ENCODE measurements at places on chromosomes 7 and 10.

GRCh38 chr7:126720232-126720631, 532.5 kb downstream of the GRM8 start:
- DNase-seq: no peak

DNA sequence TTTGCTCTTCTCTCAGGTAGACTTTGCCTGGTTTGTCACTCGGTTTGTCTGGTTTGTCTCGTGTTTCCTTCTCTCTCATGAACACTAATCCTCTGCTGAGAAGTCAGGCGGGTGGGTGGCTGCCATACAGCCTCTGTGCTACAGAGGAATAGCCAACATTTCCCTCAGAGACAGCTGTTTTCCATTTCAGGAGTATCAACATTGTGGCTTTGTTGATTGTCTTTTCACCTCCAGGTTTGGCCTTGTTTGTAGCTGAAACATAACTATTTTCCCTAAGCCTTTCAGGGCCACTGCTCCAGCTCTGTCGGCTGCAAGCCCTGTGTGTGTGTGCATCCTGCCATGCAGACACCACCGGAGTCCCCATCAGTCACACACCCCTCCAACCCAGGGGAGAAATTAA, 122.8 kb downstream of the BAMBI start:
- DNase-seq: no peak

GRCh38 chr7:8436965-8437364, 3.6 kb downstream of the NXPH1 start:
- DNase-seq: no peak

GRCh38 chr10:125155101-125155500, 5.3 kb downstream of the CTBP2 start:
- DNase-seq: no peak

DNA sequence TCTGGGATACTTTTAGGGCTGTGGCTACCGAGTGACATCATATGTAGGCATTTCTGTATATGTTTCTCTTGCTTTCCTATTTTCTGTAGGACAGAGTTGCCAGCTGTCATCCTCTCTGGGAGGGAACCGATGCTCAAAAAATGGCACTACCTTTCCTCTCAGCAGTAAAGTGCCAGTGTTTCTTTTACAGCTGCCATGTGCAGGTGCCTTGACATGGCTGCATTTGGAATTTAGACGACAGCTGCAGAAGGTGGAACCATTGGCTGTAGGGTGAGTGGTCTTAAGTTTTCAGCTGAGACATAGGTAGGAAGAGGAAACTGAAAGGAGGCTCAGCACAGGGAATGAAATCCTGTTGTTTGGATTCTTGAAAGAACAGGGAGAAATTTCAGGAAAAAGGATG, 20.2 kb upstream of the RPA3 start:
- DNase-seq: no peak

GRCh38 chr10:96417441-96417840, 58.6 kb upstream of the OPALIN start:
- no peak for DNase-seq

DNA sequence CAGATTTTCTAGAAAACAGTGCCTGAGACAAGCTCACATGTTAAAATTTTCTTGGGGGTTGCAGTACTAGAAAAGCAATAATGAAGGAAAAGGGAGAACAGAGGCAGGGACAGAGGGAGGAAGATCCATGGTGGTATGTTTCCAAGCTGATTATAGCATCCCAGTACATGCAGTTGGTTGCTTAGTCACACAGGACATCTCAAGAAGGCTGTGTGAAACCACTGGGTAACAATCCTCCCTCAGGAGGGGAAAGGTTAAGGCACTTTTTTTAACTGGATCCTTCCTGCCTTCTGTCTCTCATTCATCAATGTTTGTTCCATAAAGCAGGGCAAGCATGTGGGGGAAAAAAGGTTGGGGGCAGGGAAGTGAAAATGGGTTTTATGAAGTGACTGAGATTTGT, 6.1 kb upstream of the IMMP2L start:
- DNase-seq: no peak

DNA sequence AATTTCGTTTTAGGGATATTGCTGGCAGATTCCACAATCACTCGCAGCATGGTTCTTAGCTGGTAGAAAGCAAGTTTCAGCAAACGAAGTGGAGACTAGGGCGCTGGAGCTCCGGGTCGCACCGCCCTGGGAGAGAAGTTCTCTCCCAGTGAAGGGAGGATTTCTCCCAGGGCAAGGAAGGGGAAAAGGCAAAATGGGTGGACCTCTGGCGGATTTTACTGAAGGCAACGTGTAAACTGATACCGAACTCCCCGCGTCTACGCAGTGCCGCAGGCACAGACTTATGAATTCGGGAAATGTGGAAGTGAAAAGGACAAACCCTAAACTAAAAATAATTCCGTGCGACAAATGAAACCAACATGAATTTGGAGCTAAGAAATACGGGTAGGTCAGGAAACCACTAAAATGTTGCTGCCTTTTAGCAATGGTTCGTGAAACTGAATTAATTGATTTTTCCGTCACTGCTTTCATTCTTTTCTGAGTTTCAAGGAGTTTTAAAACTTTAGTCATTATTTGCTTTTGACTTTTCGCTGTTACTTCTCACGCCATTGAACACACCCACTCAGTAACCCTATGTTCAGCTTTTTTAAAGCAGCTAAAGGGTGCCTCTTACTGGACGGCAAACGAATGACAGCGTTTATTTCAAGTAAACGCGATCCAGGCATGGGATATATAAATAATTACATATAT, at the start of gene MYOF:
Gene MYOF (minus strand): TSS at position 190 of the 690 bp plus-strand sequence. CDS start 140 bp downstream, at position 50.
- no peak for DNase-seq

DNA sequence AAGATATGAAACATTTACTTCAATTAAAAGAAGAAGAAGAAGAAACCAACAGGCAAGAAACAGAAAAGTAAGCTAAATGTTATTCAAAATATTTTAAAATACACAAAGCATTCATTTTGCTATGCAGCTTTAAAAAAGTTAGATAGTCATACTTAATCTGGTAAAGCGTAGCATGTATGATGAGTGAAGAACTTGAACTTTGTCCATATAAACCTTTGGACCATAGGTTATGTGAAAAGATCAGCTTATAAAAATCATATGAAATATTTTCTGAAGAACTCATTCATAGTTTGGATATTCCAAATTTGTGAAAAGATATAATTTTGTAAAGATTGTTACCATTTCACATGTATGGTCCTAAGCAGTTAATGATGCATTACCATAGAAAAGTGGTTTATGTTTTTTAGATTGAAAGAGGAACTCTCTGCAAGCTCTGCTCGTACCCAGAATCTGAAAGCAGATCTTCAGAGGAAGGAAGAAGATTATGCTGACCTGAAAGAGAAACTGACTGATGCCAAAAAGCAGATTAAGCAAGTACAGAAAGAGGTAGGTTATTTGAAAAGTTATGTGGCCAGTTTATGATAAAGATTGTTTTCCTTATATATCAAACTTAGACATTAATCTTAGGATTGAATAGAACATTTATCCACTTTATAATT, 37.3 kb downstream of the KIF20B start:
- no peak for DNase-seq

DNA sequence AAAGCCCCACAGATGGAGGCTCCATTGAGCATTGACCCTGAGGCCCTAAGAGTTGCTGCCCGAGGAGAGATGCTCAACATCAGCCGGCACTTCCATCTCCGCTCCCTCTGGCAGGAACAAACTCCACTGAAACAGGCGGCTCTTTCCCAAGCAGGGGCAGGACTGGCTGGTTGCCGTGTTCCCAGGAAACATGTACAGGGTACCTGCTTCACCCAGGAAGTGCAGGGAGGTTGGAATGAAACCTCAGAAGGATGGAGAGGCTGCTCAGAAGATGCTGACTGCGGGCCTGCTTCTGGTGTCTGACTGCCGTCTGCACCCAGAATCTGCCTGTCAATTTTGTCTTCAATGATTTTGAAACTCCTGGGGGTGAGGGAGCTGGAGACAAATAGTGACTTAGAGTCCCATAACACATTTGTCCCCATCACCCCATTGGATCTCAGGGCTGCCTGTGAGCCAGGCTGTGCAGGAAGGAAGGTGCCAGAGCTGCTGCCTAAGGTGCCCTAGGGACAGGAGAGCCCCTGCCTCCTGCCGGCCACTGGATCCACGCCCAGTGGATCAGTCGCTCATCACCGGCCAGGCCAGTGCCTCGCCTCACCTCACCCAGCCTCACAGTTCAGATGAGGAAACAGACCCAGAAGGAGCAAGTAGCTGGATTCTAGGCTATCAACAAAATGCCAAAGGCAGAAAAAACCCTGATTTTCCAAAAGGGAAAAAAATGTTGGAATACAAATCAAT, 237.3 kb downstream of the PTPRN2 start:
- no peak for DNase-seq

DNA sequence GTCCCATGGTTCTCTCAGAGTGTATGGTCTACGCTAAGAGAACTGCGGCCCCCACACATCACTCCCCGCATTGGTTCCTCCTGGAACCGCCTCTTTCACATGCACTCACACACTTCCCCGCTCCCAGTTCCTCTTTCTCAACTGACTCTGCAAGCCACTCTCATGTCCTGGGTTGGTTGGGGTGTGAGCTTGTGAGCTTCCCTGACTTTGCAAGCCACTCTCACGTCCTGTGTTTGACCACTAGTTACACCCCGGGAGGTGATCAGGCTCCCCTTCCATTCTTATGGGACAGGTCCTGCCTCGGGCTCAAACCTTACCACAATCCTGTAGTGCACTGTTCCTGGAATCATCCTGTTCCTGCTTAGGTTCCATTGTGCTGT, 105.0 kb downstream of the TRIM24 start:
- DNase-seq: no peak

DNA sequence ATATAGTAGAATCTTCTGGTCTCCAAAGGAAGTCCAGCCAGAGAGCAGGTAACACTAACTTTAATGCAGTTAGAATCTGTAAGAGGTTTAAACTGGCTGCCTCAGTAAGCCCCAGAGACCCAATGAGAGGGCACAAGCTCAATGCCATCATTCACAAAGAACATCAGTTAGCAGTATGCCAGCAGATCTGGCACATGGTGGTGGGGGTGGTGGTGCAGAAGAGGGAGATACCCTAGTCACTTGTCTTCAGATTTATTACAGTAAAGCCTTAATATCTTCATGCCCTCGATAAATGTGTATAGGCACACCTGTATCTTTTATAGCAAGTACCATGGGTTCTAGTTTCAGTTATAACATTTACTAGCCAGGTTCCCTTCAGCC, 86.2 kb downstream of the SORBS1 start:
- no peak for DNase-seq

GRCh38 chr10:114353383-114353782, 50.9 kb downstream of the AFAP1L2 start:
- no peak for DNase-seq

DNA sequence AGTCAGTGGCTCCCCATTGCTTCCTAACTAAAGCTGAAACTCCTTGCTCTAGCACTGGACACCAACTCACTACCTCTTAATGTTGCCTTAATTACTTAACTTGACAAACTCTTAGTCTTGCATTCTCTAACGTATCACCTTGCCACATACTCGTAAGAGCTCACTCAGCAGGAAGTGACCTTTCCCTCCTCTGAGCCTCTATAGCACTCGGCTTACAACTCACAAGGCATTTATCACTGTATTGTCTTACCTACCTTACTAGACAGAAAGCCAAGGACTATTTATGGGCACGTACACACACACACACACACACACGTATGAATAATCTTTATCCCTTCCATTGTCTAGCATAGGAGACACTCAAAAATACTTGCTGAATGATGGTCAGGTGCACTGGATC, 21.2 kb downstream of the CEP41 start:
- no peak for DNase-seq

DNA sequence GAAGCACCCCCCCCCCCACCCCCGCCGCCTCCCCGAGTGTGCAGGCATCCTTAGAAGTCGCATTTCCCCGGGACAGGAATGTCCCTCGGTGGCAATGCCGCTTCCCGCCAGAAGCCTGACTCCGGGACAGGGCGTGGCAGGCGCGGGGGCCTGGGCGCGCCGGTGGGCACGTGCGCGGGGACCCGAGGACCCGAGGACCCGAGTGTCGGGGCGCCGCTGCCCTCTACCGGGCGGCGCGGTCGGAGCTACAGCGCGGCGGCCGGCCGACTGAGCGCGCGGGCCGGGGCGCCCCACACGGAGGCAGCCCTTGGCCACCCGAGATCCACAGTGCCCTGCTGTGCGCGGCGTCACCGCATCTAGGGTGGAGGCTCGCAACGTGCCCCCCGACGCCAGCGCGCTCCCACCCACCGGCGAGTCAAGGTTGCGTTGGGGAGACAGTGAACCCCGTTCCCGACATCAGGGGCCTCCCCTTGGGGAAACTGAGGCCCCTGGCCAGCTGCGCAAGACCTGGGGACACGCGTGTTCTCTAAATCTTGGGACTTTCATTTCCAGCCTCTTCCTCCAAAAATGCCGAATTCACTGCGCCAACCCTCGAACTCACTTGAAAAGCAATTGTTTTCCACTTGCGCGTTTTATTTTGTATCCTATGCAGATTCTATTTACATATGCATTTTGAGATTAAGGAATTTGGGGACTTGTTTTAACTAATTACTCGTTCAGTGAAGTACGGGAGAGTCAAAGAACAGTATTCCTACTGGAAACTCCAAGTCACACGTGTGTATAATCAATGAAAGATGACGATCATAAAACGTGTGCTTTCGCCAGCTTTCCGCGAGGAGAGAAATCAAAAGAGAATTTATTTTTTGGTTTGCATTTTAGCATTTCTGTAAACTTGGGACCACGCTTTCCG, 3.1 kb upstream of the CUX1 start:
- DNase-seq: peak; percentile 41

DNA sequence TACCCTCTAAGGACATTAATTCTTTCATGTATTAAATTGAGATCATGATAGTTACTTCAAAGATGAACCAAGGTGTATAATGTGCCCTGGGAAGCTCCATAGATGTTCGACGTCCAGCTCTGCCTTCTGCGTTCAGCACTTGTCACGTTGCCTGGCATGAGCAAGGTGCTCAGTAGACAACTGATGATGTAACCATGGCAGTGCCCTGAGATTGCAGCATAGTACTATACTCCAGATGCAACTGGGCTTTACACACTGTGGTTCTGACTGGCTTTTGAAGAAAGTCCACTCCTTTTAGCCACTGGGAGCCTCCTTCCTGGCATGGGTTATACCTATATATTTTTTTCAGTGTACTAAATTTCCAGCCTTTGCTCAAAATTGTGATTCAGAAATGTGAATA, 355.8 kb upstream of the SORCS1 start:
- DNase-seq: no peak

- DNase-seq: no peak
Measured at GRCh38 chr7:131249003-131249402, 78.7 kb upstream of the MKLN1 start.

- DNase-seq: no peak
Measured at GRCh38 chr10:79319115-79319771, 28.0 kb upstream of the PPIF start.

GRCh38 chr10:88091490-88092061, 228.2 kb downstream of the PTEN start:
- peak; percentile 33 for DNase-seq

- DNase-seq: no peak
Measured at GRCh38 chr10:112223725-112224124, 40.2 kb upstream of the GPAM start.
